COLO829 (cell line): ENCODE measurements at places on chromosomes 4 and X.

GRCh38 chrX:12919051-12919450, 12.6 kb downstream of the TLR8 start:
- no peak for DNase-seq

DNA sequence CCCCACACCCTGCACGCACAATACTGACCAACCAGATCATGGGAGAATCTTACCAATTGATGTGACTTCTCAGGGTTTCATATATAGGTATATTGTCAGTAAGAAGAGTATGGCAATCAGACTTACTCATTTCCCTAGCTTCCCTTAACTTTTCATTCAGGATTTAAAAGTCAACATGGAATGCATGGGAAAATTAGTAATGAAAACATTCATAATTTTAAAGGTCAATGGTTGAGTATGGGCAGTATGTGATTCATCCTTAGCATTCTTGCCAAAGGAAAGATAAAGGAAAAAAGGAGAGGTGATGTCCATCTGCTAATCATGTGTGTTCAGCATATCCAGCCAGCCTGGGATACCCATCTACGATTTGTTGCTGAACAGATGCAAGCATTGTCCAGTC, 4.0 kb downstream of the DIPK2B start:
- peak; percentile 19 for DNase-seq

DNA sequence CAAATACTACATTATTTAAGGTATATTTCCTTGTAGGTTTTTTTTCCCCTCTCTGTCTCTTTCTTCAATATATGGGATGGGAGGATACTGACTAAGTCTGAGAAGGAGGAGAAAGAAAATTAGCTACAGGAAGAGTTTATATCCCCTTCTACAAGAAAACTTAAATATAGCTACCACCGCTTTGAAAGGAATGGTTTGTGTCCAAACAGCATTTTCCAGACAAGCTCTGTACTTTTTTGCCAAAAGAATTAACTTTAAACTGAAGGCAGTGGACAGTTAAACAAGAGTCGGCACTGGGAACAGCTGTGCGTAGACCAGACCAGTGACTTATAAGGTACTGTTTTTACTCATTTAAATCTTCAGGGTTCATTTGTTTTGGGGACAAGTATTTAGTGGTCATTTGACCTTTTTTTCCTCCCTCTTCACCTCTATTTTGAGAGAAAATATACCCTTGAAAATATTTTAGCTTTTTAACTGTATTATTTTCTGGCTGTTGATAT, 303.7 kb downstream of the ARHGAP24 start:
- DNase-seq: peak; percentile 6

DNA sequence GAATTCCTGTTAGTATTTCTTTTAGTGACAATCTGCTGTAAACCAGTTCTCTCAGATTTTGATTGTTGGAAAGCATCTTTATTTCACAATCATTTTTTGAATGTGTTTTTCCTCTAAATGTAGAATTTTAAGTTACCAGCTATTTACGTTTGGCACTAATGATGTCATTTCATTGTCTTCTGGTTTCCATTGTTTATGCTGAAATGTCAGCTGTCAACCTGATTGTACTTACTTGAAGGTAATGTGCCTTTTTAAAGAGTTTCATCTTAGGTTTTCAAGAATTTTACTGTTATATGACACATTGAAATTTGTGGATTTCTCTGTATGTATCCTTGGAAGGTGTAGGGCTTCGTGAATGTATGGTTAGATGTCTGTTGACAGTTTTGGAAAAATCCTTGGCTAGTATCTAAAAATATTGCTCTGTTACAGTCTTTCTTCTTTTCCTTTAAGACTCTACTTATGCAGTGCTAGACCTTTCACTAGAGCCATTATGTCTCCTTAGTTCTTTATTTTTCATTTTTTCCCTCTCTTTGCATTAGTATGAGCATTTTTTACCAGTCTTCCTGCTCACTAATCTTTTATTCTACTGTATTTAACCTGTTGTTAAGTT, 30.4 kb downstream of the SMAD1 start:
- DNase-seq: peak; percentile 19

DNA sequence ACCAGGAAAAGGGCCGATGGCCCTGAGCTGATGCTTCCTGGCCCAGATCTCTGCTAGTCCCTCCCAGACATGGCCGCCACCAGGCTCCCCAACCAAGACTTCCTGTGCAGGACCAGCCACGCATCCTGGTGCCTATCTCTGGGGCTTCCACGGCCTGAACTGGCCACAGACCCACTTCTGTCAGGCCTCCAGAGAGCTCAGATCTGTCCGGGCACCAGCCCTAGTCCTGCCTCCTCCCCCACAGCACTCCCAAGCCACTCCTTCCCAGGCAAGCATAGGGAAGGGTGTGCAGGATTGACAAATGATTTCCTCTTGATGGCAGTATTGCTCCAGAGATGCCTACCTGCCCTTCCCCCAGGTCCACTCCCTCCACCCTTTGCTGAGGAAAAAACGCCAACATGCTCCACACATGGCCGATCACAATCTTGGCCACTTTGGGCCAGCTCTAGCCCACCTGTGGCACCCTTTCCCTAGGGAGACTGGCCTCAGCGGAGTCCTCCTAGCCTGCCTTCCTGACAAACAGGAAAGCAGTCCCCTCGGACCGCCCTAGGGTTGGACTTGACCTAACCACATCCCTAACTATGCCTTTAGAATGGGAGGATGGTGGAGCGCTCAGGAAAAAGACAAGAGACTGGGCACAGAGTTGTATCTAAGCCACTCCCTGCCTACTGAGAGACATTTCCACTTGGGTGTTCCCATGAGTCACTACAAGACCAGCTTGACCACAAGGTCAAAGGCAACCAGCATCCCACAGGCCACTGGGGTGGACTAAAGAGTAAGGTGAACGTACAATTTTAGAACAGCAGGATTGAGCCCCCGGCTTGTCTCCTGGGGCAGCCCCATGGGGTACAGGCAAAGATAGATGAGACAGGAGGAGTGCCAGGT, 277.5 kb upstream of the AGTR2 start:
- peak; percentile 80 for DNase-seq

DNA sequence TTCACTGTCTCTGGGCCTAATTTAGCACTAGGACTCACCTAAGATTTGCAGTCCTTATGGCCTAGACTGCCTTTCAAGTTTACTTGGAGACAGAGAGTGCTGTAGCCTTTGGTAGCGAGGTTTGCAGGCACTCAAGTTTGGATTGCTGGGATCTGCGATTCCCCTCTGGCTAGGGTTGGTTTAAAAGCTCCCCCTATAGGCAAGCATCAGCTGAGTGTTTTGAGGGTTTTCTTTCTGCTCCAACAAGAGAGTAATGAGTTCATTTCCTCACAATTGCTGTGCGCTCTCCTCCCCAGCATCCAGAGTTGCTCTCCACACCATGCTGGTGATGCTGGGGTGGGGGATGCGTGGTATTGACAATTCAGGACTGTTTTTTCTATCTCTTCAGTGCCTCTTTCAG, 206.9 kb downstream of the GLUD2 start:
- no peak for DNase-seq

DNA sequence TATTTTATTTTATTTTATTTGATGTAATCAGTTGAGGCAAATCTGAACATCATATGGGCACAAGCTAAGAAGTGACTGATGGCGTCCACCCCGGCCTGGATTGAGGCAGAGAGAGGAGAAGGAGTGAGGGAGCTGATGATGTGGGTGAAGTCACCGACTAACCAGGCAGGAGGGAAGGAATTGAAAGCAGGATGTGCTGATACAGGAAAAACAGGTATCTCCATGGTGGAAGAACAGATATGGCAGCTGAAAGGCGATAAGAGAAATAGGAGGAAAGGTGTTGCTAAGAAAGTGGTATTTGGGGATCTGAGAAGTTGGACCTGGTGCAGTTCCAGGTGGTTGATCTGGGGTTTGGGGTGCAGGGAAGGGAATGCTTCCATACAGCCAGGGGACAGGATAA, 37.6 kb upstream of the GYPB start:
- no peak for DNase-seq

GRCh38 chrX:1576201-1576992, 15.0 kb upstream of the AKAP17A start:
- no peak for DNase-seq

DNA sequence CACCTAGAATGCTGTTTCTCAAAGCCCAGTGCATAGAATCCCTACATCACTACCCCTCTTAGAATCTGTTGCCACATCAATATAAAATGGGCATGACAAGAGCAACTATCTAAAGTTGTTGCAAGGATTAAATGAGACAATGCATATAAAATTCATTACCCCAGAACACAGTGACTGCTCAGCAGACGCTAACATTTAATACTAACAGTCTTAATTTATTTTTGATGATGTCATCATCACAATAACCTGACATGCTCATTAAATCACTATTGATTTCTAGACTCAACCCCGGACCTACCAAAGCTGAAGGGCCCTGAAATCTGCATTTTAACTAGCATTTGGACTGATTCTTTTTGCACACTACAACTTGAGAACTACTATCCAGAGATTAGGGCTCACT, 3.9 kb downstream of the ARSJ start:
- DNase-seq: no peak

DNA sequence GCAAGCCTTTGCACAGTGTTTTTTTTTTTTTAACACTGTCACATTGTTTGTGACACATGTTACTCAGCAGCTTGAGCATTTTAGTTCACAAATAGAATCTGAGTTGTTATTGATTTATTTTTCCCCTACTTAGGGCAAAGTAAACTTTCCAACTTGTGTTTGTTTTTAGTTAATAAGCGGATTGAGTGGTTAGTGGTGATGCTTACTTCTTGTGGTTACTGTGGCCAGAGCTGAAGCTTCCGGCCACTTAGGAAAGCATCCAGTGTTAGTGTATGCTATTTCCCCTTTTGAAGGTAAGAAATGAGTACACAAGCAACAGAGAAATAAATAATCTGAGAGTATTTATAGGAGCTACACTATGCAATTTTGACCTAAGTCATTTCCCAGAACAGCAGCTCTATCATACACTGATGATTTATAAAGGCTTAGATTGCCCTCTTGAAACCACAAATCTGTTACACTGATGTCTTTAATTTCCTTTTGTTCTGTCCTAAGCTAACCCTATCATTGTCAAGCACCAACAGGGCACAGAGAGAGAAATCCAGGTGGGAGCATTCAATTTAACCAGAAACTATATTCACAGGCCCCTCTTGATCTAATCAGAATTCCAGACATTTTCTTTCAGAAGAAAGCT, 2464.6 kb downstream of the PCDH7 start:
- no peak for DNase-seq

GRCh38 chr4:5120468-5120867, 69.2 kb downstream of the STK32B start:
- no peak for DNase-seq

- peak; percentile 85 for DNase-seq
These were observed 57.6 kb upstream of the FAT1 start for GRCh38 chr4:186781032-186781917.

- DNase-seq: no peak
These were observed 72.4 kb upstream of the MSANTD1 start for GRCh38 chr4:3176367-3177229.

DNA sequence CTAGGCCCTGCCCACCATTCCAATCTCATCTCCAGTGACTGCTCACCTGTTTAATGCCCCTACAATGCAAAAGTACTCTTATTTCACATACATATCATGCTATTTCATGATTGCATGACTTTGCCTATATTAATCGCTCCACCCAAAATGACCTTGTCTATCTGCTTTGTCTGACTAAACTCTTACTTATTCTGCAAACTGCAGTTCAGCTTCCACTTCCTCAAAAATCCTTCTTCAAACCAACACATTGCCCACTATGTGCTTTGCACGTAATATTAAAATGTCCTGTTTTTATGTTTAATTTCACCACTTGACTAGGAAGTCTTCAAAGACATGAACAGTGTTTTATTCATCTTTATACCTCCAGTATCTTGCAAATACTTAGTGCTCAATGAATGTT, 229.6 kb downstream of the OPHN1 start:
- DNase-seq: no peak
